ENCODE measurements at places on chromosomes 6 and 20.
A peak's percentile ranks its signal among the peaks of the same experiment; 100 is the strongest.

- DNase-seq, result peak; percentile 44
Measured at GRCh38 chr6:12467706-12468670, 177.8 kb downstream of the EDN1 start.

DNA sequence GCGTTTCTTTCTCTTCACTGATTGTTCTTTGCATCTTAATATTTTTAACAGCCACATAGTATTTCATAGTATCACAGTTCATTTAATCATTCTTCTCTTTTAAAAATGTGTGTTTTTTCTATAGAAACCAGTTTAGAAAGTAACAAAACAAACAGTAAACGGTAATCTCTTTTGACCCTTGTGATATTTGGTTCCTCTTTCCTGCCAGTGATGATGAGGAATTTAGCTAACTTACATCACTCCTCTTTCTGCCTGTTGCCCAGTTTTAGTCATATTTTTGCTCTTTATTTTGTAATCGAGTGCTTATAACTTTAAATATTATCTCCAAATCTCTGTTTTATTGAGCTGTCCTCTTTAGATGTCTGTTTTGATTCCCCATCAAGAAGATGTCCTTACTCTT, 38.1 kb upstream of the ZBTB24 start:
- no peak for DNase-seq

- no peak for DNase-seq
Measured at GRCh38 chr20:42837456-42837855, 352.2 kb downstream of the PTPRT start.

GRCh38 chr20:56752274-56752673, 123.2 kb downstream of the TFAP2C start:
- DNase-seq, result peak; percentile 21

DNA sequence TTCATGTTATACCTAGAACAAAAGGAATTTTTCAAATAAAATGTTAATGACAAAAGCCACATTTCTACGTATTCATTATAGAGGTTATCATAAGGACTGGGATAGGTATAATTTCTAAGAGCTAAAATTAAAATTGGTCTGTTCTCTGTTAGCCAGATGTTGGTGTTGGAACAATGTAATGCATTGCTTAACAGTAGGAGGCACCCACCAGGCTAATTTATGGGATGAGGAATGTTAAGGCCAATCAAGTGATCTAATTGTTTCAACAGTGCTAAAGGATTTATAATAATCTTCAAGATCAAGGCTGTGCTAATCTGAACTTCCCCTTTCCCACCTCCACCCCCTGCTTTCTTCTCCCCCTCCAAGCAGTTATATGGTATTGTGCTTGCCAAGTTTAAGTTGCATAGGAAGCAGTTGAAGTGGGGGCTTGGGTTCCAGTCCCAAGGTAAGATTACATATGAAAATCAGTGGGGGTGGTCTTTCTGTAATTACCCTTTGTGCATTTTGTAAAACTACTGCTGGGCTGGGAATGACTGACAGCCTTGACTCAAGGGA, 89.2 kb upstream of the BACH2 start:
- no peak for DNase-seq

GRCh38 chr6:161021998-161022743, 30.6 kb downstream of the MAP3K4 start:
- no peak for DNase-seq

GRCh38 chr20:20744170-20744725, 31.8 kb upstream of the RALGAPA2 start:
- DNase-seq, result no peak

DNA sequence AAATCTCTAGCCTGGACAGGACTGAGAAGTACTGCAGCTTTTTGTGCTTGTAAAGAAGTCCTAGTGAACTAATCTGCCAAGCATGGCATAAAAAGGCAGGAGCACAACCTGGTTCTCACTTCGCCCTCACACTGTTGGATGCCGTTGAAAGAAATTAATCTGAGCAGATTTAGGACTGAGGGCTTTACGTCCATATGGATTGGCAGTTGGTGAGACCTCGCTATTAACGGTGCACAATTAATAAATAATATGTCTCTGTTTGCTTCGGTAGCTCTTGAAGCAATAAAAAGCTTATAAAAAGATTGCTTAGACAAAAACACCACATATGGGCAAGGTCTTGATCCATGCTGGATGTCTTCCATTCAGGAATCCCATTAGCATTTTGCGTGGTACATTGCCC, 185.6 kb upstream of the EPHA7 start:
- DNase-seq, result no peak

GRCh38 chr20:4444404-4444803, 277.3 kb upstream of the PRND start:
- peak; percentile 72 for DNase-seq

DNA sequence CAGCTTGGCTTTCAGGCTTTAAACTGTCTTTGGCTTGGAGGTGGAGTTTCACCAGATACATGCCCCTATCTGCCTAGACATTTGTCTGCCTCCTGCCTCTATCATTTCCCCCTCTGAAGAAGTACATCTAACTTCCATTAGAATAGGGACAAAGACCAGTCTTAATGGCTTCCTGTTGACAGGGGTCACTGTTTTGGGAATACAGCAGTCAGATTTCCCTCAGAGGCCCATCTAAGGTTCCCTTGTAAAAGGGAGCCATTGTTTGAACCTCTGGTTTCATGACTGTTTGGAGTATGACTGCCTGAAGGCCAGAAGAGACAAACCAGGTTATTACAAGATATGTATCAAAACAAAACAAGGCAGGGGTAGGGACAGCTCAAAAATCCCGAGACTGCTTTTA, 665.7 kb upstream of the GJE1 start:
- no peak for DNase-seq
